ENCODE measurements at places on chromosomes 2 and 18. TPM values are rescaled to one million over a fixed set of nuclear protein-coding genes. Genes with fewer than 3 reads are reported as not detected.

The RAX gene
- total RNA-seq = 0.57 TPM

The CCDC68 gene
- total RNA-seq = 0.23 TPM

The TTC27 gene
- total RNA-seq = 21.0 TPM

The NEB gene
- 2.1 TPM for total RNA-seq

The BCL2 gene
- 2.3 TPM for total RNA-seq

The FARSB gene
- 26.8 TPM for total RNA-seq

The CFAP221 gene
- total RNA-seq = 0.14 TPM

The CHST10 gene
- total RNA-seq = 24.4 TPM

The RND3 gene
- 55.8 TPM for total RNA-seq

Data from WTC11 (cell line).